ENCODE measurements at places on chromosomes 11 and 22. TPM values are rescaled to one million over a fixed set of nuclear protein-coding genes. Genes with fewer than 3 reads are reported as not detected.
A peak's percentile ranks its signal among the peaks of the same experiment; 100 is the strongest.

ASPHD2 gene
- total RNA-seq: 0.15 TPM

KDM4E gene
- total RNA-seq: not detected

RIN1 gene
- 21.7 TPM for total RNA-seq

CEP126 gene
- total RNA-seq: 6.6 TPM

ACAD8 gene
- total RNA-seq: 28.4 TPM

TSSK2 gene
- total RNA-seq: not detected

LUZP2 gene
- 0.18 TPM for total RNA-seq

EFCAB6 gene
- total RNA-seq: 0.21 TPM

LMNTD2 gene
- 21.8 TPM for total RNA-seq

ATXN10 gene
- total RNA-seq: 184 TPM

SLC35E4 gene
- total RNA-seq: 5.5 TPM

OR8H1 gene
- not detected for total RNA-seq

DNA sequence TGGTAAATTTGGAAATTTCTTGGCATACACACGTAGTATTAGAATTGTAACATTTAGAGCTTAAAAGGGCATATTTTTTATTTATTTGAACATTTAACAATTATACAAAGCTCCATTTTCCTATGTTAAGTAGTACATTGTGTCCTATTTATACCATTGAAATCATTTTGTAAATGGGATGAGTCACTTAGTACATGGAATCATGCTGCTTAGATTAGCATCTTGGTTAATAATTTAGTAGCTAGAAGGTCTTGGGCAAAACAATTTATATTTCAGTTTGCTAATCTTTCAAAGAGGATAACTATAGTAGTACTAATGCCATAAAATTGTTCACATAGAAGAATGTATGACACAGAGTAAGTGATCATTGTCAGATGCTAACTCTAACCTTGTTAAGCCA, 450.1 kb upstream of the LUZP2 start:
- no peak for DNase-seq

DNA sequence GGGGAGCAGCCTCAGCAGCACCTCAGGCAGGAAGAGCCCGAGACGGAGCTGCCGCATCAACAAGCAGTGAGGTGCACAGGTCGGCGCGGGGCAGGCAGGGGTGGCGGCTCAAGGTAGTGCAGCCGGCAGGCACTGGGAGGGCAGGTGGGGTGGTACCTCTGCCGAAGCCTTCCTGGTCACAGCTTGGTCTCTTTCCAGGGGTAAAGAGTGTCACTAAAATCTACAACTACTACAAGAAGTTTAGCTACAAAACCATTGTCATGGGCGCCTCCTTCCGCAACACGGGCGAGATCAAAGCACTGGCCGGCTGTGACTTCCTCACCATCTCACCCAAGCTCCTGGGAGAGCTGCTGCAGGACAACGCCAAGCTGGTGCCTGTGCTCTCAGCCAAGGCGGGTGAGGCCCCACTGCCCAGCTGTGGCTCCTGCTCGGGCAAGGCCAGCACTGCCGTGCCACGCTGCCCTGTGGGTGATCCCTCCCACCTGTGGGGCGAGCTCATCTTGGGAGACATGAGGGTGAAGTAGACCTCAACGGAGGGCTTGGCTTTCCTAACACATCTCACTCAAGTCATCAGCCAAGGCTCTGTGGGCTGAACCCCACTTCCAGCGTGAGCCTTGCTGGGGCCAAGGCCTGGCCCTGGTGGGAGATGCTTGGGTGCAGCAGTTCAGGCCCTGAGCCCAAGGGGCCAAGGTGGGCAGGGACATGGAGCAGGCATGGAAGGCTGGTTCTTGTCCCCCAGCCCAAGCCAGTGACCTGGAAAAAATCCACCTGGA, 13.6 kb downstream of the GATD1 start:
- DNase-seq: no peak

DNA sequence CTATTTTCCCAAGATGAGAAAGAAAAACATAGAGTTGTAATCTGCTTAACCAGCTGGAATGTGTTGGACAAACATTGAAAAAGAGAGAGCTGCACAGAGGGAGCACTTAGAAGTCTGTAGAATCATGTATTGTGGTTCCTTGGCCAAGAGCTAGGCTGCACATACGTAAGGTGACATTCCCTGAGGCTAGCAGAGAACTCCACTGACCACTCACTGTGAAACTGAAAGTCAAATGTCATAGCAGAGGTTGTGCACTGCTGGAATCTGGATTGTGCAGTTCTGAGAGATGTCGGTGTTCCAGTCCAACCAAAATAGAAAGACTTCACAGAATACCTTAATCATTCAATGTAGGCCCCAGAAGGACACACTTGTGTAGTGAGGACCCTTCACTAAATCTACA, 772.8 kb upstream of the RAG2 start:
- DNase-seq: no peak

DNA sequence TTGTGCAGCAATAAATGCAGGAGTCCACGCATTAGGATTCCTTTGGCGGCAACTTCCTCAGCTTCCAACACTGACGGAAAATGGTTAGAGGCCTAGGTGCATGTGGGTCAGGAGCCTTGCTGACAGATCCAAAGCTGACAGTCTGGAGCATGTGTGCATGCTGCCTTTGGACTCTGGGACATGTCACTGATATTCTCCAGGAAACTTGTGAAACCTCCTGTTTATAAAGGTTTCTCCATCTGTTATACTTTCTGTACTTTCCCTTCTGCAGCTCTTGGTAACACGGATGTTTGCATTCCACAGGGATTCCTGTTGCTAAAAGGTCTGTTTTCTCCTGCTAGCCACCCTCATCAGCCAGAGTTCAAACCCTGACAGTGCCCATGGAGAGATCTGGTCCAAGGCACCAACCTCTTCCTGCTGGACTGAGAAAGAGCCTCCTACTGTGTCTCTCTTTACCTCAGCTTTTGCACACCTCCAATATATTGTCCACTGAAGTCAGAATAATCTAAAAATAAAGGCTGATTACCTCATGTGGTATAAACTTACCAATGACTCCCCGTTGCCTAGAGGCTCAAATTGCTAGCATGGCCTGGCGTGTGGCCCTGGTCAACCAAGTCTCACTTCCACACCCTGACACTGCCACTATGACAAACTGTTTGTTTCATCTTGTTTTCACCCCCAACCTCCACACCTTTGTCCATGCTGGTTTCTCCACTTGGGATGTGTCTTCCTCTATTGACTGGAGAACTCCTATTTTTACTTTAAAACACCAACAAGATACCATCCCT, 31.1 kb upstream of the LYVE1 start:
- DNase-seq: no peak

DNA sequence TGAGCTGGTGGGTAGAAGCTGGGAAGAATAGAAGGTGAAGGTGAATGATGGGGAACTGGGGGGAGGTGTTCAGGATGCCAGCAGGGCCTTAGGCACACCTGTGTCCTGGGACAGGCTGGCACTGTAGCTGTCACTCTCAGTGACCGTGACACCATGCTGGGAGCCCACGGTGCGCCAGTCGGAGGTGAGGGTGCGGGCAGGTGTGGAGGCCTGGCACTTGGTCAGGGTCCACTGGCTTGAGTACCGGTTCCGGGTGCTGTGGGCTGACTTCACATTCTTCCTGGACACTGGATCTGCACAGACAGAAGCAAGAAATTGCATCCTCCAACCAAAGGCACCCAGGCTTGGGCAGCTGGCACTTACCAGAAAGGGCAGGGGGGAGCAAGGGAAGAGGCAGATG, 103.8 kb downstream of the CEP164 start:
- no peak for DNase-seq

DNA sequence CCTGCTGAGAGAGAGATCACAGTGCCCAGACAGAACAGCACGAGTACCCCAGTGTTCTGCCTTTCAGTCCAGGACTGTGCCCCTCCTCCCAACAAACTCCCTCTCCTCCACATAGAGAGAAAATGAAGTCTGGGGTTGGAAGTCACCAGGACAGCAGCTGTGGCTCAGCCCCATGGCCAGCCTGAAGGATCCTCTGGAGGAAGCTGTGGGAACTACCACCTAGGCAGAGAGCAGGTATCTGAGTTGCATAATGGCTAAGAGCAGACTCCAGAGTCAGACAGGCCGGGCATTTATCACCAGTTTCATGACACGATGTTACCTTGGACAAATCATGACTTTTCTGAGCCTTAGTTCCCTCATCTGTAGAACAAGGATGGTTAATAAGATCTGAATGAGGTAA, 61.2 kb upstream of the RRAS2 start:
- DNase-seq: no peak

GRCh38 chr11:39434466-39434865, 2025.0 kb downstream of the LRRC4C start:
- no peak for DNase-seq

- no peak for DNase-seq
These were observed 8.2 kb downstream of the ZNF70 start for GRCh38 chr22:23742505-23743264.

DNA sequence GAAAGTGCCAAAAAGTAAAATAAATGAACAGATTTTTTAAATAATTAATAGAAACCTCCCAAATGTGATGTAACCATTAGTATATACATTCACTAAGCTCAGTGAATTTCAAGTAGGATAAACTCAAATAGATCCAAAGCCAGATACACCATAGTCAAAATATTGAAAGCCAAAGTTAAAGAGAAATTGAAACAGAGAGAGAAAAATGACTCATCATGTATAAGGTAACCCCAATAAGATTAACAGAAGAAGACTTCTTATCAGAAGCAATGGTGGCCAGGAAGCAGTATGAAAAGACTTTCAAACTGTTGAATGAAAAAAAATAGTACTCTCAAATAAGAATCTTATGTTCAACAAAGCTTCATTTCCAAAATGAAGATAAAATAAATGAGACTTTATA, 70.5 kb downstream of the LUZP2 start:
- DNase-seq: no peak

- no peak for DNase-seq
These were observed 471 bp downstream of the RNF185 start for GRCh38 chr22:31160328-31160978.

DNA sequence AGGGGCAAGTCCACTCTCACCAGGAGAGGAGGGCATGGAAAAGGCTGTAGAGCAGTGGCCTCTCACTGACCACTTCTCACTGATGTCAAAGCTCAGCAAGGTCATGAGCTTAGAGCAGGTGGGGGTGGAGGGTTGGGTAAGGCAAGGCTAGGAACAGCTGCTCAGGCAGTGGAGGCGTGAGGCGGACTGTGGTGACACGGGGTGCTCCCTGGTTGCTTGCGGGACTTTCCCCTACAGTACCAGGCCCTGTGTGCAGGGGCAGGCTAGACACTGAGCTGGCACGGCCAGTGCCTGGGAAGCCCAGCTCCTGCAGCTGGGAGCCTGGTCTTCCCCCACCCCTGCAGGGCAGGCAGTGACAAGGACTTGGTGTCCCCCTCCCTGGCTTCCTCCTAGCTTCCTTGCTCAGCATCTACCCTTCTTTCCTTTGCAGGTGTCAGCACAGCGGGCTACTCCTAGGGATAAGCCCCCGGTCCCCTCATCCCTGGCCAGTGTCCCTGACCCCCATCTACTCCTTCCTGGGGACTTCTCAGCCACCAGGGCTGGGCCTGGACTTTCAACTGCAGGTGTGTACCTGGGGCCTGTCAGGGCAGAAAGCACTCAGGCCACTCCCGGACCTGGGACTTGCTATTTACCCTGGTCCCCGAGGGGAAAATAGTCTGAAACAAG, 45.6 kb downstream of the PISD start:
- no peak for DNase-seq

DNA sequence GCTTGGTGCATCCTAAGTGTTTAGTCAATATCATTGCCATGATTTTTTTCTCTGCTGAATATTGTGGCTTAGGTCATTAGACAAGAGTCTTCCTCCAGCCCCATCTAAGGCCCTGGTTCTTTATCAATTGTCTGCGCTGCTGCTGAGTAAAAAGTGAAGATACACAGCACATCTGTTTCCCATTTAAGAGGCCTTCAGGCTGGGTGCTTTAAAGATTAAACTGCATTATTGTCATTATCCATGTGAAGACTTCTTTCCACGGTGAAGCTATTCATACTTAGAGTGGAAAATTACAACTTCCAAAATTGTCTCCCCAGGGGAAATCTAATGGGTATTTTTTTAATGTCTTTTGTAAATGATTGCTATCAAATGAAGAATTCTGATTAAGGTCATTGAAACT, 719.8 kb upstream of the LRRC4C start:
- DNase-seq: no peak

- no peak for DNase-seq
These were observed 31.5 kb downstream of the KIAA0930 start for GRCh38 chr22:45208993-45209838.

GRCh38 chr22:31295831-31296657, 3.8 kb upstream of the PIK3IP1 start:
- DNase-seq: no peak

DNA sequence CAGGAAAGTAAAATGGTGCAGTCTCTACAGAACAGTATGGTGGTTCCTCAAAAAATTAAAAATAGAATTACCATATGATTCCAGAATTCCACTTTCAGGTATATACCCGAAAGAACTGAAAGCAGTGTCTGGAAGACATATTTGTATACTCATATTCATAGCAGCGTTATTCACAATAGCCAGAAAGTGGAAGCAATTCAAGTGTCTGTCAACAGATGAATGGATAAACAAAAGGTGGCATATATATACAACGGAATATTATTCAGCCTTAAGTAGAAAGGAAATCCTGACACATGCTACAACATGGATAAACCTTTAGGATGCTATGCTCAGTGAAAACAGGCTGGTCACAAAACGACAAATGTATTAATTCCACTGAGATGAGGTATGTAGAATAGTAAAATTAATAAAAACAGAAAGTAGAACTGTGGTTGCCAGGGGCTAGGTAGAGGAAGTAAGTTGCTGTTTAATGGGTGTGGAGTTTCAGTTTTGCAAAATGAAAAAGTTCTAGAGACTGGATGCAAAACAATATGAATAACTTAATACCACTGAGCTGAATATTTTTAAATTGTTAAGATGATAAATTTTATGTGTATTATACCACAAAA, 14.5 kb downstream of the SAA1 start:
- DNase-seq: no peak

DNA sequence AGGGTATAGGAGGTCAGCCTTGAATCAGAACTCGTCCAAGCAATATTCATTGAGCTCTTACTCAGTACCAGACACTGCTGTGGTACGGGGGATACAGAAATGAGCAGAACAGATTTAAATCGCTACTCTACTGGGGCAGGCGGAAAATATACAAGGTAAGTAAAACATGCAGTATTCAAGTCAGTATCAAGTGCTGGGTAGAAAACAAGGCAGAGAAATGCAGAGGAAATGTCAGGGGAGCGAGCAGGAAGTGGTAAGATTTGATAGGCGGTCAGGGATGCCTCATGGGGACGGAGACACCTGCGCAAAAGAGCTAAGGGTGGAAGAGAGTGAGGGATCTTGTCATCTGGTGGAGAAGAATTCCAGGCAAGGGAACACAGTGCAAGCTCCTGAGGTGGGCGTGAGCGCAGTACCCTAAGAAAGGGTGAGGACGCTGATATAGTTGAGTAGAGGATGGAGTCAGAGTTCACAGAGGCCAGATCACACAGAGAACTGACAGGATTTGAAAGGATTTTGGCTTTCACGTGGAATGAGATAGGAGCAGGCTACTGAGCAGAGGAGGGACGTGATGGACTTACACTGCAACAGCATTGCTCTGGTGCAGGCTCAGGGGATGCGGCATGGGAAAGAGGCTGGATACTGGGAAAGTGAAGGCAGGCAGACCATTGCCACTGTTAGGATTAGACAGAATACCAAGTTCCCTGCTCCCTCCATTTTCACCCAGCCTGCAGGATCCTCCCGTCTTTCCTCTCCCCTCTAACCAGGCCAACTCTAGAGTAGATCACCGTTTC, 35.8 kb downstream of the SC5D start:
- no peak for DNase-seq

- no peak for DNase-seq
These were observed at the start of gene MICALL1 for GRCh38 chr22:37905534-37906363. TSS of gene MICALL1 (plus strand) at chr22:37906297. CDS start at chr22:37906423, 126 bp downstream.

GRCh38 chr11:11977206-11977938, 31.1 kb downstream of the DKK3 start:
- DNase-seq: peak; percentile 75

- DNase-seq: peak; percentile 67
These were observed 4.9 kb downstream of the LTO1 start for GRCh38 chr11:69670158-69670845.

All from Panc1 (cell line).